Activated CD4-positive, alpha-beta memory T cell treated with anti-CD3 and anti-CD28 coated beads, Interleukin-2, amount 10 ng/mL, durations not matched to agents 7 days and 5 days (primary cell): ENCODE measurements at places on chromosomes 3 and 15. TPM values are rescaled to one million over a fixed set of nuclear protein-coding genes. Genes with fewer than 3 reads are reported as not detected.

ZNF501 gene
- 2.0 TPM for total RNA-seq

- DNase-seq = no peak
These were observed 32.7 kb upstream of the CSPG4 start for GRCh38 chr15:75745305-75745704.

NEK10 gene
- 0.86 TPM for total RNA-seq

- DNase-seq = no peak
These were observed 42.9 kb upstream of the ADAMTS9 start for GRCh38 chr3:64730681-64731080.
